ENCODE measurements at places on chromosomes 1 and 21.

DNA sequence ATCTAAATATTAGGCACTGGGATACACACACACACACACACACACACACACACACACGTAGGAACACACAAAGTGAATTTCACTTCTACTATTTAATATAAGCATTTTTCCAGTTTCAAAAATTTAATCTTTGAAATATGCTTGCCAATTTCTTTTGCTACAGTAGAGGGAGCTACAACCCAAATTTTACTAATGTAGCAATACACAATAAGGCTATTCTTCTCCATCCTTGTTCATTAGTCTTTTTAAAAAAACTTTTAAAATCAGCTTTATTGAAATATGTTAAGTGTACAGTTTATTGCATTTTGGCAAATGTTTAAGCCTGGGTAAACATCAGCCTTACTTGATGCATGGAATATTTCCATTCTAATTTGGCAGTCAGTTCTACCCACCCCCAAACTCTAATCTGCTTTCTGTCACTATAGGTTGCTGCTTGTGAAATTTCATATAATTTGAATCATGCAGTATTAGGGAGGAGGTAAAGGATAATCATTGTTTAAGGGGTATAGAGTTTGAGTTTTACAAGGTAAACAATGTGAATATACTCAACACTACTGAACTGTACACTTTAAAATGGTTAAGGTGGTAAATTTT, 93.0 kb upstream of the TENT5C start:
- peak; percentile 60 for DNase-seq

- no peak for DNase-seq
These were observed 25.4 kb downstream of the OLFM3 start for GRCh38 chr1:101971304-101971703.

- DNase-seq: no peak
These were observed 30.6 kb upstream of the COL6A1 start for GRCh38 chr21:45950740-45951515.

GRCh38 chr1:244080343-244080929, 29.4 kb downstream of the ZBTB18 start:
- no peak for DNase-seq

- DNase-seq: peak; percentile 98
These were observed 5.2 kb downstream of the NPPA start for GRCh38 chr1:11842154-11843041.

GRCh38 chr1:21206117-21206516, 29.4 kb upstream of the EIF4G3 start:
- DNase-seq: no peak

DNA sequence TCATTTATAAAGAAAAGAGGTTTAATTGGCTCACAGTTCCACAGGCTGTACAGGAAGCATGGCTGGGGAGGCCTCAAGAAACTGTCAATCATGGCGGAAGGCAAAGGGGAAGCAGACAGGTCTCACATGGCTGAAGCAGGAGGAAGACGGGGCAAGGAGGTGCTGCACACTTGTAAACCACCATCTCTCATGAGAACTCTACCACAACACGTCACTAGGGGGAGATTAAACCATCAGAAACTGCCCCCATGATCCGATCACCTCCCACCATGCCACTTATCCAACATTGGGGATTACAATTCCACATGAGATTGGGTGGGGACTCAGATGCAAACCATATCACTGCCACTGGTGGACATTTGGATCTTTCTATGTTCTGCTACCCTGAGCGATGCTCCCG, 351.4 kb downstream of the NPHP4 start:
- no peak for DNase-seq

DNA sequence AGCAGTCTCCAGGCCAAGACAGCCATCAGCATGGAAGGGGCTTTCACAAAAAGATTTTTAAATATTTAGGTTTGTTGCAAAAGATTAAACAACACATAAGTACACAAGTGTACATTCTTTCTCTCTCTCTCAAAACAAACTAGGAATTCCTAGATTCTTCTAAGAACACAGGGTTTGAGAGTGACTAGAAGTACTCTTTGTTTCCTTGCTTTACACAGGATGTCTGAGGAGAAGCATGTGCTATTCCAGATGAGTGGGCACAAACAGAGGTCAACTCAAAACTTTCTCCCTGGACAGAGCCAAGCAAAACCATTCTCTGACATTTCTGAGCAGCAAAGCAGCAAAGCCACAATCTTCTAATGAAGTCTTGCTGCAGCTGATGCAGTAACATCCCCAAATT, 210.6 kb upstream of the HOOK1 start:
- DNase-seq: no peak

GRCh38 chr1:214707306-214708087, 104.5 kb downstream of the CENPF start:
- DNase-seq: no peak

DNA sequence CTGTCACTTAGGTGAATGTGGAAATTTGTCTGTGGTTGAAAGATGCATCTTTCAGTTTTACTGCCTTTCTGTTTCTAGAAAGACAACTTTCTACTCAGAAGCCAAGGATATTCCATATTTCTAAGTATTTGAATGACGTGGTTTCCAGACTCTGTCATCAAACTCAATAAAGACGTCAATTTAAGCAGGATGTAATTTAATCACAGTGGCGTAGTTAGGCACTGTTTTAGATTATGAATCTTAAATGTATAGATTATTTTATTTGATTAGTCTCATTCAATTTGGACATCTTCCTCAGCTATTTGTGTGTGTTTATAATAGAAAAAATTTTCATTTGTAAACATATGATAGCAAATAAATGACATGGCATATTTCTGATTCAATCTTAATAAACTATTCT, 298.9 kb downstream of the RYR2 start:
- DNase-seq: no peak

GRCh38 chr1:245380790-245381535, 226.2 kb downstream of the KIF26B start:
- no peak for DNase-seq

- DNase-seq: no peak
These were observed 60.5 kb downstream of the DMAP1 start for GRCh38 chr1:44273560-44274350.

DNA sequence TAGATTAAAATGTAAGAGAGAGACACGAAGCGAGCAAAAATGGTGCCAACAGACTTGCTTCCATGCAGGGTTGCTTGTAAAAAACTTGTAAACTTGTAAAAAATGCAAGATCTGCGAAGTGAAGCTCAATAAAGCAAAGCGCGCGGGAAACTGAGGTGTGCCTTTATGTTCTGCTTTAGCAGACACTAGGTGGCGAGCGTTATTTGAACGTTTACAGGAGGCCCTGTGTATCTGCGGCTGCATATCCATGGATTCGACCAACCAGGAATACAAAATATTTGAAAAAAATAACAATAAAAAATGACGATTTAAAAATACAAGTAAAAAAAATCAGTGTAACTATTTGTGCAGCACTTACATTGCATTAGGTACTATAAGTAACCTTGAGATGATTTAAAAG, 1.5 kb downstream of the UBE2G2 start:
- peak; percentile 50 for DNase-seq

- no peak for DNase-seq
These were observed 9.4 kb upstream of the FMO3 start for GRCh38 chr1:171081314-171081753.

GRCh38 chr1:9427388-9427787, 111.9 kb upstream of the SLC25A33 start:
- no peak for DNase-seq

DNA sequence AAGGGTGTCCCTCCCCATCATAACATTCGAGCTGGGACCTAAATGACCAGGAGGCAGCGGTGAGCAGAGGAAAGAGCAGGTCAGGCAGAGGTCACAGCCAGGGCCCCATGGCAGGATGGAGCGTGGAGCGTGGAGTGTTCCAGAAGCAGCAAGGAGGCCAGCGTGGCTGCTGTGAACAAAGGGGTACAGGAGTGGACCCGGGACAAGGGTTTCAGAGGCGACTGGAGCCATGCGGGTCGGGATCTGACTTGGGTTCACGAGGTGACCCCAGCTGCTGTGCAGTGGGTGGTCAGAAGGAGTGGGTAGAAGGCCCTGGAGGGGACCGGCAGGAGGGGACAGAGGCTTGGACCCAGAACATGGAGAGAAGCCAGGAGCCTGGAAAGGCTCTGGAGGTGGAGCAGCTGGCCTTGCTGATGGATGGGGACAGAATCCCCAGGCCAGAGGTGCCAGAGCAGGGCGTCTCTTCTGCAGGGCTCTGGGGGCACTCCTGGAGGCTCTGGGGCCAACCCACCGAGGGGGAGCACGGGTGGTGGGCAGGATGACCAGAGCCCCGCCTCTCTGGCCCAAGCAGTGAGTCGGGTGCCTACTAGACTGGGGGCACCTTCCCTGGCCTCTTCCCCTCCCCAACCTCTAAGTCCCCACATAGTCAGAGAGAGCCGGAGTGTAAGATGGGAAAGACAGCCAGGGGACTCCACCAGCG, 2.3 kb downstream of the CHD5 start:
- DNase-seq: no peak

DNA sequence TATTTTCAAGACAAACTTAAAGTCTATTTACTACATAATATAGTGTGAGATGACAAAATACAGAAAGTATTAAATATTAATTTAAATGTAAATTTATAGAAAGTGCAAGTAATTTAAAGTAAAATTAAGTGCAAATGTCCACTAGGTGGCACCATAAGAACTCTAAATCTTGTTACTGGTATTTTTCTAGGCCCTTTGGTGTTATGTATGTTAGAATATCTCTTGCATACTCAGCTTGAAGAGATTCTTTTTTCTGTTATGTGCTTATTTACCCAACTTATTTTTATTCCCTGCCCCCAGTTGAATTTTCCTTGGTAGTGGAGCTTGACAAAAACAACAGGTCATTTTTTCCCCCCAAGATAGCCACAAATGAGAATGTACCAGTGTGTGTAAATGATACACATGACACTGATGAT, 71.5 kb downstream of the RPS6KC1 start:
- DNase-seq: peak; percentile 69

- no peak for DNase-seq
These were observed 4.0 kb downstream of the JUN start for GRCh38 chr1:58779801-58780382.

DNA sequence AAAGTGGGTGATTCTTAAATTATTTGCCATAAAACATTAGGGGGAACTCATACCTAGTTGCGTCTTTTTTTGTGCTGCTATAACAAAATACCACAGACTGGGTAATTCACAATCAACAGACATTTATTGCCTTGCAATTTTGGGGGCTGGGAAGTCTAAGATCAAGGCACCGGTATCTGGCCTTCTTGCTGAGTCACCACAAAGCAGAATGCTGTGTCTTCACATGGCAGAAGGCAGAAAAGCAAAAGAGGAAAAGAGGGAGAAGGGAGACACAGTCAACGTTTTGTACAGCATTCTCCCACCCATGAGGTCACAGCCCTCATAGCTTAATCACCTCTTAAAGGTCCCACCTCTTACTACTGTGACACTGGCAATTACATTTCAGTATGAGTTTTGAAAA, 291.0 kb downstream of the CHRM3 start:
- DNase-seq: no peak

DNA sequence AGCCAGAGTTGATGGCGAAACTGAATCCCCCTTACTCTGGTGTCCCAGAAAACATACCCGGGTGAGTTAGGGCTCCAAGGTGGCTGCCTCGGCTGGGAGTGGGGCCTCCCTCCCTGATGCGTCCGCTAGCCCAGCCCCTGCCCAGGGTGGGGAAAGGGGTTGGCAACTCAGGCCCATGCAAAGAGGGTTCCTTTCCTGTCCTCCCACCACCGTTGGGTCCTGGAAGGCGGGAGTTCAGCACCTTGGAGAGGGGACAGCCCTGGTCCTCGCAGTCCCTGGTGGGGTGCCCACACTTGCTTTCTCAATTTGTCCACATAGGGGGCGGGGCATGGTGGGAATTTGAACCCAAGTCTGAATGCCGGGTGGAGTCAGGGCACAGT, 6.1 kb downstream of the SRM start:
- no peak for DNase-seq

- DNase-seq: no peak
These were observed 21.7 kb downstream of the PDXK start for GRCh38 chr21:43740497-43741156.

GRCh38 chr1:156486421-156487344, 13.9 kb downstream of the MEF2D start:
- no peak for DNase-seq

GRCh38 chr1:14181191-14181795, 417.2 kb upstream of the KAZN start:
- DNase-seq: no peak

DNA sequence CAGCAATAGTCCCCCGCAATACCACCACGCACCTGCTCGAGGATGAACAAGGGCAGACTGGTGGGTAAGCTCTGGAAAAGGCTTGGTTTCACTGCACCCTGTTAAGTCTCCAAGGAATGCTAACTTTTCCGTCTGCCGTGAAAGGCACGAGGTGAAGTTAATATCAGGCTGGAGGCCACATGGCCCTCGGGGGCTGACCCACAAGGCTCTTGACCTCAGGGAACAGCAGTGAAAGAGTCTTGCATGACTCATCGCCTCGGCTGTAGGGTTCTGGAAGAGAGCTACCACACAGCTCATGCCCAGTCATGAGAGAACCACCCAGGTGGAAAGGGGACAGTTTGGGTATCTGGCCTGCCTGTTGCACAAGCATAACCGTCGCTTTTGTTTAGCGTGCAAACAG, 24.7 kb downstream of the SCCPDH start:
- DNase-seq: no peak

GRCh38 chr21:38211321-38211720, 45.5 kb upstream of the KCNJ15 start:
- no peak for DNase-seq

DNA sequence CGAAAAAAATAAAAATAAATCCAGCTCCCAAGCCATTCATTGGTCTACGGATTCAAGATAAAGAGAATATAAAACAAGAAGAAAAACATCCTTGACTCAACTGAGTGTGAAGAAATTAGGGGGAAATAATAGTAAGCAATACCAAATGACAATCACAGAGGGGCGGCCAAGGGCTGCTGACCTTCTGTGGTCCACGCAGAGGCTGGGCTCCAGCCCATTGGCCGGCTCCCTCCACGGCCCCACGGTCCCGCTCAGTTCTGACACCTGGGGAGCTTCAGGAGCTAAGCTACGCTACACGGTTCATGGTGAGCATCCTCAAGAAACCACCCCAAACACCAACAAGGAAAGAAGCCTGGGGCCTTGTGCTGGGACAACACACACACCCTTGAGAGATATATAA, 400 bp upstream of the KRTAP10-12 start:
- DNase-seq: no peak

DNA sequence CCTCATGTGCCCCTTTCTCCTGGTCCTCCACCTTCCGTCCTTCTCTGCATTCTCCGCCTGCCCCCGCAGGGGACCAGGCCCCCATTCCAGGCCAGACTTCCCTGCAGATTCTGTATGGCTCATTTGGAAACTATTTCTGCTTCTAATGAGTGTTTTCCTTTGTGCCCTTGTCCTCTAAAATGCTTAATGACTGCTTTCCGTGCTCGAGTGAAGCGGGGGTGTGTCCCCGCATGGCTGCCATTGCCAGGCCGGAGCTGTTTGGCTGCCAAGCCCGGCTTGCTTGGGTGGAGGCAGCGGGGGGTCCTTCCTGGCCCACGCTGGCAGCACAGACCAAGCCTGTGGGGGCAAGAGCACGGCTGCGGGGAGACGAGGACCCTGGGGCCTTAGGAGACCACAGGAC, 299.3 kb upstream of the VAMP3 start:
- DNase-seq: no peak

Measured in hematopoietic multipotent progenitor cell treated with erythropoietin and hydrocortisone succinate and interleukin-3 and kit ligand, for 15 days (in vitro differentiated cells).